Bronchial epithelial cell (primary cell): ENCODE measurements at places on chromosomes 2 and 18.

DNA sequence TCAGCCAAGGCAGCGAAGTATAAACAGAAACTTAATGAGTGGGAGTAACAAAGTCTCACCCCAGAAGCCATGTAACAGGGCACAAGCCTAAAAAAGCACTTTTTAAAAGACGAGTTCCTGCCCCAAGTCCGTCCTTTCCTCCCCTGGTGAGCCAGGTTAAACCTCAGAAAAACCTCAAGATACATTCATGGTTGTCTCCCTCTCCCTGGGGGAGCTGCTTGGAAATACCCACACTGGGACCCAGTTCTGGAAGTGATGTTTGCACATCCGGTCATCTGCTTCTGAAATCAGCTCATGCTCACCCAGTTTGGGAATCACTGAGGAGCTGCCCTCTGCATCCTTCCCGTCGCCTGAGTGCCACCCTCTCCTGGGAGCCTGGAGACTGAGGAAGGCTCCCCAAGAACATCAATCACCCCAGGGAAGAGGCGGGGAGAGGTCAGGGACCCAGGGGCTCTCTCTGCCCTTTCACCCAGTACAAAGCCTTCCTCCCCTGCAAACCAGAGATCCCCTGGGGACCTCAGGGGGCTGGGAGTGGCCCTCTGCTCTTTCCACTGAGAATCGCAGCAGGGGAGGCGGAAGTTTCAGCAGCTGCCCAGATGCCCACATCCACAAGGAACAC lies 150.6 kb upstream of the AGAP1 start:
- DNase-seq = no peak

DNA sequence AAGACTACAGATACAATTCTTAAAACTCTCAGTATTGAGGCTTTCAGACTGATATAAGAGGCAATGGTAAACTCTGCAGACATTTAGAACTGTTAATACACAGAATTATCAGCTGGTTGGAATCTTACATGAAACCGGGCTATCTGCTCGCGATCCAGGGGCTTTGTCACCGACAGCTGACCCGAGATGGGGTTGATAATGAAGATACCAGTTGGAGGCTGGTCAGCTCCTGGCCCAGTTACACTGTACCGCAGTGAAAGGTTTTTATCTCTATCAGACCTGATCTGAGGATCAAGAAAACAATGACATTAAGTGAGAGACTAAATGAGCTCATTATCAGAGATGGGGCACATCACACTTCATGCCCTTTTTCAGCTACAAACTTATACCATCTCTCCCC lies 167.3 kb downstream of the CDH2 start:
- no peak for DNase-seq

- no peak for DNase-seq
Observed at GRCh38 chr2:172085460-172086159, at the start of gene DLX1. TSS of gene DLX1 (plus strand) at chr2:172085507. CDS start at chr2:172085678, 171 bp downstream.

DNA sequence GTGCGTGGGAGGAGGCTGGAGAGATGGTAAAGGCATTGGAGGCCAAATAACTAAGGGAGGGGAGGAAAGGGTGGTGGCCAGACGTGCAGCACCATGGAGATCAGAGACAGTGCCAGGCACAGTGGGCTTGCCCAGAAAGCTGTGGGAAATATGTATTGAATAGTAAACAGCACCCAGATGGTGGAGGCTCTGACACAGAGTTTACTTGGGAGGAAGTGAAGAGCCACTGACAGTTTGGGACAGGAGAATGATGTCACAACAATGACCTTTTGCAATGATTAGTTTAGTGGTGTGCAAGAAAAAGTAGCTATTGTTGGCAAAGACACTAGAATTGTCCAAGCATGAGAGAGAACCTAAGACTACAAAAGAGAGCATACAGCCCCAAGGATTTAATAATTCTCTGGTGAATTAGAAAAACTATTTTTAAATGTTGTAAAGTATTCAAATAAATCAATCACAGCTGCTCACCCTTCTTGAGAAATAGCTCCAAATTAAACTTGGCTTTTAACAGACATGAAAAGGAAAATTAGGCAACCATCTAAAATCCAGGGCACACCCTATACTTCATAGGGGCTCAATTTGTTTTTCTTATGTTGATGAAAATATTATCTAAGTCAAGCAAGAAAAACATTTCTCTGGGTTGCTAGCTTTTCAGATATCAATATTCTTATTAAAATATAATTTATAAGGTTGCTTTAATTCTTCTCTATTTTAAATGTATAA lies 458.7 kb upstream of the HNRNPA3 start:
- no peak for DNase-seq

GRCh38 chr2:233029321-233029720 lies 3.2 kb upstream of the NEU2 start:
- no peak for DNase-seq

GRCh38 chr2:9174771-9175437 lies 31.7 kb upstream of the ASAP2 start:
- peak; percentile 85 for DNase-seq

DNA sequence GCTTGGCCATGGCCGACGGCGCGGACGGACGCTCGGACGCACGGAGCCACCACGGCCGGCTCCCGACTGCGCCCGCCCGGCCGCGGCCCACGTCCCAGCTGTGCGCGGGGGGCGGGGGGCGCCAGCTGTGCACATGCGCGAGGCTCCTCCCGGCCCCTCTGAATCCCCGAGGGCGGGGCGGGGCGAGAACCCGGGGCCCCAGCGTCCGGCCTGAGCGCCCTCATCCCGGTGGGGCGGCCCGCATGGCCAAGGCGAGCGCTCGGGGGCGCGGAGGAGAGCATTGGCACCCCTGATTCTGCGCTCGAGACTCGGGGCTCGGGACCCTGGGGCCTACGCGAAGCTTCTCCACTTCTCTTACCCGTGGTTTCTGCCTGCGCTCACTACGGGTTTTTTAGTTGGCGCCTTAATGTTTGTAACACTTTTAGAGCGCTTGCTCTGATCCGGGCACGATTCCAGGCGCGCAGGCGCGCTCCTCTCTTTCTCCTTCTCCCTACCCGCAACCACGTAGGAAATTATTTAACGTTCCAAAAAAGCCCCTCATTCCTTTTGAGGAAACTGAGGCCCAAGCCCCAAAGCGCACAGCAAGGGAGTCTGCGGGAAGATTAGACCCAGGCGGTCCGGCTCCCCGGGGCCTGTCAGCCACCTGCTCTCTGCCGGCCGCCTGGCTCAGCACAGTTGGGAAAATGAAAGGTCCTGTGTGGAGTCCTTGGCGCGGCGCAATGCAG lies at the start of gene PXDN:
PXDN (minus strand) TSS at position 70 of the 725 bp plus-strand sequence; CDS start at position 10, 60 bp downstream.
- DNase-seq = peak; percentile 29

GRCh38 chr2:27776097-27776496 lies 4.6 kb downstream of the MRPL33 start:
- no peak for DNase-seq

DNA sequence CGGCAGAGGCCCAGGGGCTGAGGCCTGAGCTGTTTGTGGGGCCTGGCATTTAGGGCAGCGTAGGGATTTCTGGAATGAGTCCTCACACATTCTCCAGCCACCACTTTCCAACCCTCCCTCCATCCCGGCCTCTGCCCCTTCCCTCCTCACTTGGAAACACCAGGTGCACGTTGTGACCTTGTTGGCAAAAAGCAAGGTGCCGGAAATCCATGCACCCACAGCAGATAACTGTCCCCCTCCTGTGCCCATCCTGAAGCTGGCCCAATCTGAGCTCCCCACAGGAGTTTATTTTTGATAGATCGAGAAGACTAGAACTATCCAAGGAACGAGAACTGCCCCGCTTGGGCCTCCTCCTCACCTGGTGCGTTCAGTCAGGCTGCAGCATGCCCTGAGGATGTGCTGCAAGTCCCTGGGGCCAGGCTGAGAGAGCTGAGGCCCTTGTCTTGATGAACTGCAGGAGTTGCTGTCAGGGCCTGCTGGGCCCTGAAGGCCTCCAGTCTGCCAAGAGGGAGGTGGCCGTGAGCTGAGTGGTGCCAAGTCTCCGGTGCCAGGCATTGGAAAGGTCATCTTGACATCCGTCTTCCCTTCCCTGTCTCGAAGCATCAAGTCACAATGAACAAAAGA lies 55.8 kb downstream of the CTIF start:
- peak; percentile 4 for DNase-seq

GRCh38 chr2:240782886-240783818 lies 36.9 kb downstream of the KIF1A start:
- no peak for DNase-seq

DNA sequence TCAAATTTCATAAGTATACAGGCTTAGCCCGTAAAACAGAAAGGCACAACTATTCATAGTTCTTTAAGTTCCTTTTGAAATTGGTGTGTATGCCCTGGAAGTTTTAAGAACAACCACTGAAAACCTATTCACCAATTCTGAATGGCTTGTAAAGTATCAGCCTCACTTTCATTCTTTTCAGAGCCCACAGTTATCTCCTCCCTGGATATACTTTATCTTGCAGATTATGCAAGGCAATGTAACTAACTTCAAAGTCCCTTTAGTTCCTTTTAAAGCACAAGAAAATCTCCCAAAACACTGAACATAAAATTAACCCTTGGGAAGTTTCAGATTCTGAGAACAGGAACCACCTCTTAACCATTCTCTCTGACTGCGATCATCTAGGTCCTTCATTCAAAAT lies 1.1 kb downstream of the STRN start:
- DNase-seq = no peak

DNA sequence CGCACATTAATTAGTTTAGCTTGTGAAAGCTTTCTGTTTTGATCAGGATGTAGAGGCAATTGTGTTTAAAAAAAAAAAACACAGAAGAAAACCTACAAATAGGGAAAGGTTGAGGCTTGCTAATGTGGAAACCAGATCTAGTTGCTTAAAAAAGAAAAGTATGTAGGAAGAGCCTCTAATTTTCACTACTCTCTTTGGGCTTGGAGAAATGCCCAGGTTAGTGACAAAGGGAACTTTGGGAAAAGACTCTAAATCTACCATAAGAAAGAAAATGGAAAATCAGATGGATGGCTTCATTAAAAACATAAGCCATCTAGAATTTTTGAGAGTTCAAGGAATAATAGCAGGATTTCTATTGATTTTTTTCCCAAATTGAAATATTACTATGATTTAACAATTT lies 47.3 kb upstream of the SLC38A11 start:
- no peak for DNase-seq

DNA sequence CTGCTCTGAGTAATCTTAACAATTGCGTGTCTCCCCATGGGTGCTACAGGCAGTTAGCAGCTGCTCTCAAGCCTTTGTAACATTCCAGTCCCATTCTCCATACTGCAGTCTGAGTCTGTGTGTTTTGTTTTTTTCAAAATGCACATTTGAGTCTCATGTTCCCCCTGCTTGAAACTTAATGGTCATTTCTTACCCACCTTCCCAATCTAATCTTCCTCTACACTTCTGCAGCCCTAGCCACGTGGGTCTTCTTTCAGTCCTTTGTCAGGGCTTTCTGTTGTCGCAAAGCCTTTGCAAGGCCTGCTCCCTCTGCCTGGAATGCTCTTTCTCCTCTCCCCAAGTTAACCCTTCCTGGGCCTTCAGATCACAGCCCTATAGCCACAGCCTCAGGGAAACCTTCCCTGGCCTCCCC lies 24.5 kb downstream of the ELAC1 start:
- DNase-seq = no peak

DNA sequence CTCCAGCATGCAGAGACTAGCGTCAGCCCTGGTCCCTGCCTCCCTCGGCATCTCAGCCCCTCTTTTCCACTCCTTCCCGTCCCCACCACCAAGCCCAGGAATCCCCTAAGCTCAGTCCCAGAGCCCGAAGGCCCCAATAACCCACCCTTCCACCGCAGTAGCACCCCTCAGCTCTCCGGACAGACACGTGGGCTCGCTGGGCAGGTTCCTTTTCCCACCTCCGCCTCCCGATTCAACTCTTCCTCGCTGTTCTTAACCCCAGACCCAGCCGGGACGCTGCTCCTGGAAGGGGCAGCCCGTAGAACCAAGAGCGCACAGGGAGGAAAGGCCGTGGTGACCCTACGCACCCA lies 1.4 kb downstream of the IHH start:
- DNase-seq = no peak

- DNase-seq = peak; percentile 83
Observed at GRCh38 chr2:30398084-30398873, 48.8 kb upstream of the LCLAT1 start.

GRCh38 chr2:95079199-95079683 lies 42.4 kb downstream of the MRPS5 start:
- DNase-seq = no peak
